ENCODE measurements at places on chromosomes 4 and X.
A peak's percentile ranks its signal among the peaks of the same experiment; 100 is the strongest.

DNA sequence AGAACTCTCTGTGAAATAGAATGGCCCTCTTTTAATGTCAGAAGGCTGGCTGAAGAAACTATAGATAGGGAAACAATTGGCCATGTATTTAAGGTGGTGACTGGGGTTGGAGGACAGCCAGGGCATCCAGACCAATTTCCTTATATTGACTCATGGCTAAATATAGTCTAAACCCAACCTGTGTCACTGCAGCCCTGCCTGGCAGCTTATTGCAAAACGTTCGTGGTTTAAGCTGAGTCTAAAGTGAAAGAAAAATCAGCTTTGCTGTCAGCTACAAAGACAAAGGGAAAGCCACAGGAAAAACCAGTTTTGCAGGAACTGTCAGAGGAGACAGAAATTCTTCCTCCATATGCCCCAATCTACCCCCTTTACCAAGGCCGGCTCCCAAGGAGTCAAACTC is 902.8 kb upstream of the NDST4 start:
- no peak for DNase-seq

DNA sequence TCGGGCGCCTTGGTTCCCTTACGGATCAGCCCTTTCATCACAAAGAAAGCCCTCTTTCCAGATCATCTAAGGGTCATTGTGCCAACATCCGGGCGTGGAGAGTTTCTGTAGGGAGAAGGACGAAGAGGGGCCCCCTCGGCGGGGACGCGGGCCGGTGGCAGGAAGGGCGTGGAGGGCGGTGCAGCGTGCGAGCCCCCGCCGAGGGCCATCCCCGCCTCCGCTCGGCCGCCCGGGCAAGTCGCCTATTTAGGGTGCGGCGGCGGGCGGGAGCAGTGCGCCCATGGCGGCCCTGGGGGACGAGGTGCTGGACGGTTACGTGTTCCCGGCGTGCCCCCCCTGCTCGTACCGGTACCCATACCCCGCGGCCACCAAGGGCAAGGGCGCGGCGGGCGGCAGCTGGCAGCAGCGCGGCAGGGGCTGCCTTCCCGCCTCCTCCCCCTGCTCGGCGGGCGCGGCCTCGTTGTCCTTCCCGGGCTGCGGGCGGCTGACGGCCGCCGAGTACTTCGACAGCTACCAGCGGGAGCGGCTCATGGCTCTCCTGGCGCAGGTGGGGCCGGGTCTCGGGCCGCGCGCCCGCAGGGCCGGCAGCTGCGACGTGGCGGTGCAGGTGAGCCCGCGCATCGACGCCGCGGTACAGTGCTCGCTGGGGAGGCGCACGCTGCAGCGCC is at the start of gene ZAR1:
Gene ZAR1 (plus strand): TSS at position 241 of the 668 bp plus-strand sequence. CDS start 40 bp downstream, at position 281.
- DNase-seq: peak; percentile 58

- DNase-seq: no peak
Measured at GRCh38 chr4:132026166-132026565, 1122.9 kb upstream of the PCDH10 start.

DNA sequence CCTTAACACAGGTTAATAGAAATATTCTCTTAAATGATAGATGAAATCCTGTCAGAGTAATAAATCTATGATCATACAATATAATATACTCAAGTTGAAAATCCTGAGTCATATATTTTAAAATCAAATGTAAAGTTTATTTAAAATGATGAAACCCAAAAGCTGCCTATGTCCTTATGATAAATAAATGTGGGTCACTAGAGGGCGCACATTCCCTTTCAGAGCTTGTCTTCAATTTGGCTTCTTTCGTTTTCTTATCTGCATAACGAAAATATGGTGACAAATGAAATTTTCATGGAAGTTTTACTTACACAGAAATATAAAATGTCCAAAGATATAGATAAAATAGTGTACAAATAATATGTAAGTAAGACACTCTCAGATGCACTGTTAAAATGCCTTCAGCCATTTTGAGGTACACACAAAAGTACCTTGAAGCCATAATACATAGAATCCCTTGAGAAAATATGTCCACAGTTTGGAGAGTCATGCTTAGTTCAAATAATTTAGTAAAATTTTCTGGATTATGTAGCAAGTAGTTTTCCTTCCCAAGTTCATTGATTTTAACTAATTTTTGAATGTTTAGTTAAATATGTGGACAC is 680.4 kb downstream of the DMD start:
- no peak for DNase-seq

- DNase-seq: no peak
Measured at GRCh38 chrX:101057093-101057714, 5.3 kb upstream of the TRMT2B start.

DNA sequence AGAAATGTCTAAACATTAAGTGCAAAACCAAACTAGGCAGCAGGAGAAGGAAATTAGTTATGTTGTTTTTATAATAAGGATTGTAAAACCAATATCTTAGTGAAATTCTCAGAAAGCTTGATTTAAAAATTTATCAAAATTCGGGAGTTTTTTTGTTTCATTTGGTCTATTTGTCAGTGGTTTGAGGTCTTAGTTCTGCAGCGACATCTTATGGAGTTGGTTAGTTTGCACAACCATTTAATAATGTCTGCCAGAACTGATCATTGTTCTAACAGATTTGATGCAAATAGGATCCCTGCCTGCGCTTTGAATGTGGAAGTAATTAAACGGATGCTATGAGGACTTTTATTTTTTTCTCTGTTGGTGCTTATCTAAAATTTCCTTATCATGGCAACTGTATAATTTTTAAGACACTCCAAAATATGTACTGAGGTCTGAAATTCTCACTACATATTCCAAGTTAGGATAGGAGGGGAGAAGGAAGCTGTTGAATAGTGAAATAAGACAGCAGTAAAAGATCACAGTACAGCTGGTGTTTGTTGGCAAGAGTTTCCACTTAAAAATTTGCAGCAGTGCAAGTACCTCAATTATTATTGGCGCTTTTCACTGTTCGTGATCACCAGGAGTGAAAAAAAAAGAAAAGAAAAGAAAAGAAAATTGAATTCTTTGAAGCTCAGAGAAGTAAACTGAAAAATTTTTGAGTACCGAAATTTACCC is 2521.4 kb downstream of the ARAP2 start:
- no peak for DNase-seq

- no peak for DNase-seq
Measured at GRCh38 chr4:170012629-170012958, 13.6 kb downstream of the MFAP3L start.

All from ecto neural progenitor cell (in vitro differentiated cells).